ENCODE measurements at places on chromosomes 1 and 21.

- peak overlapping the region; percentile 50 for H3K27ac ChIP-seq
- peak; percentile 18 for DNase-seq
- peaks cover 32% of the 10 kb centered on the region for H3K4me1 ChIP-seq
Measured at GRCh38 chr1:227748496-227749182, 13.4 kb downstream of the SNAP47 start.

- H3K36me3 ChIP-seq, result peaks cover 11% of the 10 kb centered on the region
- H3K27ac ChIP-seq, result peak overlapping the region; percentile 95
- no peaks in the 10 kb centered on the region for H3K27me3 ChIP-seq
- H3K4me3 ChIP-seq, result peak overlapping the region; percentile 98
- no peak for DNase-seq
- H3K4me1 ChIP-seq, result peaks cover 63% of the 10 kb centered on the region
Measured at GRCh38 chr1:207752456-207752998, 673 bp downstream of the CD46 start.

- peaks cover 9% of the 10 kb centered on the region for H3K27me3 ChIP-seq
- peaks cover 9% of the 10 kb centered on the region for H3K4me1 ChIP-seq
- H3K4me3 ChIP-seq, result no peak overlapping the region
- DNase-seq, result no peak
Measured at GRCh38 chr1:231215681-231216385, 25.2 kb upstream of the GNPAT start.

DNA sequence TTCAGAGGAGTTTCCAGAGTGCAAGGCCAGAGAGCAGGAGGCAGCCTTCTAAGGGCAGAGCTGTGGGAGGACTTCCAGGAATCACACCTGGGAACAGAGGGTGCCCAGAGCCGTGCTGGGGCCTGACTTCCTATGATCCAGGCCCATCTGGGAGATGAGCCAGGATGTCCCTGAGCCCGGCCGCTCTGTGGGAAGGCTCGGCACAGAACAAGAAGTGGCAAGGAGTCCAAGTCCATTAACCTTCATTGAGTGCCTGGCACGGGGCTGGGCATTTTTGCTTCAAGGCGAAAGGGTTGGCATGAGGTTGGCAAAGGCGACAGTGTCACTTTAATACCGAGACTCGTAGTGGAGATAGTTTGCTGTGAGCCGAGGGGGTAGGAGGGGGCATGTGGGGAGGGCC is 18.2 kb downstream of the TMEM201 start:
- H3K4me1 ChIP-seq, result no peaks in the 10 kb centered on the region
- H3K36me3 ChIP-seq, result peaks cover 4% of the 10 kb centered on the region
- H3K27me3 ChIP-seq, result no peaks in the 10 kb centered on the region
- no peak overlapping the region for H3K27ac ChIP-seq
- H3K4me3 ChIP-seq, result no peak overlapping the region

- peak; percentile 47 for DNase-seq
- H3K36me3 ChIP-seq, result no peaks in the 10 kb centered on the region
- no peak overlapping the region for H3K4me3 ChIP-seq
- peaks cover 10% of the 10 kb centered on the region for H3K27me3 ChIP-seq
Measured at GRCh38 chr1:65075123-65075976, 72.7 kb upstream of the AK4 start.
